ENCODE measurements at places on chromosomes 16 and 17.

- DNase-seq = no peak
These were observed 10.7 kb downstream of the PROCA1 start for GRCh38 chr17:28700830-28701492.

GRCh38 chr16:58265480-58266052, 29.3 kb downstream of the PRSS54 start:
- no peak for DNase-seq

- peak; percentile 96 for DNase-seq
These were observed at the start of gene FZD2 for GRCh38 chr17:44556832-44557606. Gene FZD2 (plus strand): TSS chr17:44557484. CDS start chr17:44557689, 205 bp downstream.

DNA sequence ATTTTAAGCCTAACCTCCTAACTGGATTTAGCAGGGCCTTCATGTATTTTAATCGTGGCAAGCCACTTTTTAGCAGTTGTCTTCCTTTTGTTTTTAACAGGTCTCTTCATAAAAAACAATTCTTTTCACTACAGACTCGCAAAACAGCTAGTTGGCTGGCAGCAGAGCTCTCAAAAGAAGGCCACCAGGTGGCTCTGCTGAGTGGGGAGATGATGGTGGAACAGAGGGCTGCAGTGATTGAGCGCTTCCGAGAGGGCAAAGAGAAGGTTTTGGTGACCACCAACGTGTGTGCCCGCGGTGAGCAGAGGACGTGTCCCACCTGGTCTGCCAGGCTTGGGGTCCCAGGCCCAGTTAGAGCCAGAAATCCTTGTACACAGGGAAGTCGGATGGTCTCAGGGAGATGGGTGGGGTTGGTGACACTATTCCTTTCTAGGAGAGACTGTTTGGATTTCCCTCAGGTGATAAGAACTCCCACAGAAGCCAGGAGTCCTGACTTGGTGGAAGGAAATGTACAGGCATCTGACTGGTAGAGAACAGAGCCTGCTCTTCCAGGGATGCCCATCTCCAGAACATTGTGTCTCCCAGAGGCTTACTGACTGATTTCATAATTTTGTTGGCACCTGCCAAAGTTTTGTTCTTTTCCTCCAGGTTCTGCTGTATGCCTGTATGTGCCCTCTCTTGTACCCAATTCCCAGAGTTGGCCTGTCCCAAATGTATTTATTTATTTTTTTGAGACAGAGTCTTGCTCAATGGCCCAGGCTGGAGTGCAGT, 14.9 kb upstream of the DDX19A start:
- no peak for DNase-seq

DNA sequence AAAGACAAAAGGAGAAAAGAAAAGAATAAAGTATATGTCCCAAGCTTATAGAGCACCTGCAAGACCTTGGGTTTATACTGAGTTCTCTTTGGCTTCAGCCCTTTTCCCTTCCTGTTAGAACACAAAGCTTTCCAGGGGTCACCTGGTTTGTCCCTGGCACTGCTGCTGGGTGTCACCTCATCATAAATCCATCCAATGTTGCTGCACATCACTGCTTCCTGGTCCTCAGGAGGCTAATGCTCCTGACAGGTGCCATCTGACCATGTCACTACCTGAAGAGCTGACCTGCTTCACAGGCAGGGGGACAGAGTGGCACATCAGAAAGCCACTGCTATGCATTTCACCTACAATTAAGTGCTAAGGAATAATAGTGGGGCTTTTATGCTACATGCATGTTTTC, 164.6 kb upstream of the ELAC2 start:
- no peak for DNase-seq

DNA sequence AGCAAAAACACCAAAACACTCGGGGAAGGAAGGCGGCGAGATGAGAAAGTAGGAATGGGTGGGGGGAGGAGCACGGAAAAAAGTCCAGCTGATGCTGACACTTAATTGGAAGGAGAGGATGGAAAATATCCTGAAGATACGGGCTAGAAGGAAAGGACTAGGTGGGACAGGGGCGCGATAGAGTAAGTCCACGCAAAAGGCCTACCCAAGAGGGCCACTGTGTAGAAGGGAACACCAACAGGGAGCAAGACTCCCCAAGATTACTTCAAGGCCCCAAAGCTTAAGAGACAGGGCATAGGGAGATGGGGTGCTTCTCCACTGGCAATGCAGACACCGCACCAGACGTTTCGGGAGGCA, 736 bp downstream of the APPBP2 start:
- peak; percentile 52 for DNase-seq

- DNase-seq = no peak
These were observed 13.6 kb downstream of the ZC3H7A start for GRCh38 chr16:11783319-11784037.

- DNase-seq = no peak
These were observed 9.8 kb upstream of the JUP start for GRCh38 chr17:41796121-41796895.

GRCh38 chr16:20410121-20410723, 888 bp downstream of the ACSM5 start:
- DNase-seq = no peak

DNA sequence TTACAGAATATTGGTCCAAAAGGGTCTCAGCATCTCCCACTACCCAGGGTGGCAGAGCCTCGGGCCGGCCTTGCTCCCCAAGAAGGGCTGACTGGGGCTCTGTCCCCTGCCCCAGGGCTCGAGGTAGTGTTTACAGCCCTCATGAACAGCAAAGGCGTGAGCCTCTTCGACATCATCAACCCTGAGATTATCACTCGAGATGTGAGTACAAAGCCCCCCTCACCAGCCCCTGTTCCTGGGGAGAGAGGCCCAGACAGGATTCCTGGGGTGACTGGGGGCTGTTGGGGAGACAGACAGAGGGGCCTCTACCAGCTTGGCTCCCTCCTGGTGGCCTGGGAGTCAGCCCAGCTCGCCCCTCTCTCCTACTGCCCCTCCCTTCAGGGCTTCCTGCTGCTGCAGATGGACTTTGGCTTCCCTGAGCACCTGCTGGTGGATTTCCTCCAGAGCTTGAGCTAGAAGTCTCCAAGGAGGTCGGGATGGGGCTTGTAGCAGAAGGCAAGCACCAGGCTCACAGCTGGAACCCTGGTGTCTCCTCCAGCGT, 6.1 kb upstream of the NLRC5 start:
- DNase-seq = no peak

GRCh38 chr16:5019775-5020174, 14.0 kb downstream of the NAGPA start:
- DNase-seq = no peak

DNA sequence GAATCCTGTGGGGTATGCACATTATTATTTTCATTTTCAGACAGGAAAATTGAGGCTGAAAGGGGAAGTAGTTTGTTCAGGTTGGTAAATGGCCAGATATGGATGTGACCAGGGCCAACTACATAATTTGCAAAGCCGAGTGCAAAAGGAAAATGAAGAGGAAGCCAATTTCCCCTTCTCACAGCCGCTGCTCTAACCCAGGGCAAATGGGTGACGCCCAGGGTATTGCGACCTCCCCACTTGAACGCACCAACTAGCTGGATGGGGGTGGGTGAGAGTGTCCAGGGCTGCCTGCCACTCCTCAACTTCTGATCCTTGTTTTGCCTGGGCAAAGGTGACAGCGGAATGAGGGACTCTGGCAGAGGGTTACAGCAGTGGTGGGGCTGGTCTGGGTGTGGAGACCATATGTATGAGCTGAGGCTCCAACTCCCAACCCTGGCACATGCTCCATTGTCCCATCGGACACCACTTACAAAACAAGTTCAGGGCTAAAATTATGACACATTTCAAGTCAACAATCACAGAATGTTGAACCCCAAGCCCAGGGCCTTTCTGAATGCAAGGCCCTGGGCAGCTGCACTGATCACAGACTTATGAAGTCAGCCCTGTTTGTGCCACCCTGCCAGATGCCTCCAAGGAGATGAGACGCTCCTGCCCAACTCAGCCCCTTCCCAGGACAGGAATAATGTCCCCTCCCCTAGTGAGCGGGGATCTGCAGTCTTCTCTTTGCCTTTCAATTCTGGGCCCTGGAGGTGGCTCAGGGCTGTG, 1.7 kb downstream of the ANKRD40CL start:
- DNase-seq = no peak

GRCh38 chr17:4584101-4584916, at the start of gene SMTNL2:
Gene SMTNL2 (plus strand): TSS chr17:4584529. CDS start chr17:4584606, 77 bp downstream.
- DNase-seq = peak; percentile 63

GRCh38 chr17:28001149-28001548, 41.3 kb upstream of the NLK start:
- no peak for DNase-seq

DNA sequence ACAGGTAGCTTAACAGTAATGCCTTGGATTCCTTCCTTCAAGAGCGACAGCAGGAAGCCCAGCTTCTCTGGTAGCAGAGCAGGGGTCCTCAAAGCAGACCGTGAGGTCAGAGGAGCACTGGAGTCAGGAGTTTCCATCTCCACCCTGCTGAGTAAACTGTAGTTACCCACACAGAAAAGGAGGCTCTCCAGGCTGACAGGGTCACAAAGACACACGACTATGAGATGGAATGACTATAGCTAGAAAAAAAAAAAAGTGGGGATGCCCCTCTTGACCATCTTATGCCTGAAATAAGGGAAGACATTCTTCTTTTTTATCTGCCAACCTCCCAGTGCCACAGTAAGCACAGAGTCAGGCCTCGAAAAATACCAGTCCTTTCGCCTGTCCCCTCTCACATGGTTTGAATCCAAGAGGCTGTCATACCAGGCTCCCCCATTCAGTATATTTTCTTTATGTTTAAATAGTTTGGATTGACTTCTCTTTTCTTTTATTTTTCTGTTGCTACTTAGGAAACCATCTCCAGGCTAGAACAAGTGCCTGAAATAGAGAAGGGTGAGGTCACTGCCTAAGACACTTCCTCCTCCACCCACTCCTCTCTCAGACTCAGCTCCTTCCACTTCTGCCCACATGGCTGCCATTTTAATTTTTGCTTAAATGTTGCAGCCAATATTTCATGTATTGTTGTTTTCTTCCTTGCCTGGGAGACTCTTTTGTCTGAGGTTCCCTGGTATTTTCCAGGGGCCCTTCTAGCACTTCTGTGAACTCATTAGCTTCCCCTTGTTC, 707.4 kb downstream of the MAF start:
- DNase-seq = no peak

DNA sequence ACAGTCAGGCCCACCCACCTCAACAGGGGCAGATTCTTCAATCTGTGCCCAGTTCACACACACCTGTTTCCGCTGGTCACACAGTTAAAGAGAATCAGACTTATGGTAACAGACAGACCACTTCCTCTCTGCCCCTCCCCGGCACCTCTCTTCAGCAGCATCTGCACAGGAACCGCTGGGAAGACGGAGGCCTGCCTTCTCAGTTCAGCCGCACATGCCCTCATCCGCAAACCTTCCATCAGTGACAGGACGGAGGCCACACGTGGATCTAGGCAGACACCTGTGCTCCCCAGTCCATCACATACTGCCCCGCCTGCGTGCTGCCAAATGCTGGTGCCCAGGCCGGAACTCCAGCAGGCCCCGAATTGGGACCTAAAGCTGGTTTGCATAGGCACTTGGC, 10.3 kb downstream of the PHB1 start:
- no peak for DNase-seq

DNA sequence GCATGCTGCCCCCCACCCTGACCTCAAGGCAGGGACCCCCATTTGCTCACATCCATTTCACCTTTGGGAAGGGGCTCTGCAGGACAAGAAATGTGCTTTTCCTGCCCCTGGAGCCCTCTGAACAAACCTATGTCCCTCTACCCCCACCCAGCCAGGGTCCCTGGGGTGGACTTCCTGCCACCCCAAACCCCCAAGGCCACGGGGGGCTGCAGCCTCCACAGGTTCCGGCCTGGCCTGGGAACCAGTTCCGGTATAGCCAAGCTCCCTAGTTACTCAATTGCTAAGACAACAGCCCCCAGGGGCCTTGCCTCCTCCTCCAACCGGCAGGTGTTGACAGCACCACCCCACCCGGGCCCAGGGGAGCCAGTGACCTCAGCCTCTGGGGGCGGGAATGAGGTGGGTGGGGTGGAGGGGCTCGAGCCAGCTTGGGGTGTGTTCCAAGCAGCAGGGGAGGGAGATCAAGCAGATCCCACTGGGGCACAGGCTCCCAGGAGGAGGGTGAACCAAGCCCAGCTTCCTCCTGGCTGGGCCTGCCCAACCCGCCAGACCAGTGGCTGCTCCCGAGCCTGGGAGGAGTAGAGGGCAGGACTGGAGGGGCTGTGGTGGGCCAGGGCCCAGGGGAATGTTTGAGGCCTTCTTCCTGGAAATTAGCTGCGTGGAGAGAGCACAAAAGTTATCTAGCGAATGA, 6.6 kb downstream of the PNMT start:
- DNase-seq = no peak

DNA sequence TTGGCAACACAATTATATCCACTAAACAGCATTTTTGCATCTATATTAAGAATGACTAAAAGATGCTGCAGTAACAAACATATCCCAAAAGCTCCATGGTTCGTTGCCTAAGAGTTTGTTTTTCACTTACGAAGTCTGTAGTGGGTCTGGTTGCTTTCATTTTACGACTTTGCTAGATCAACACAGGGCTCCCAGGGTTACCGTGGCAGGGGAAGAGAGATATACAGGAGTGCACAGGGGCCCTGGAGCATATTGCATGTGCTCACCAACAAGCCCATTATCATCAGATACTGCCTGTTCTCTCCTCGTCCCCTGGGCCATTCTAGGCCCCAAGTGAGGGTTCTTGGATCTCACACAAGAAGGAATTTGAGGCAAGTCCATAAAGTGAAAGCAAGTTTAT, 3.1 kb upstream of the MMP2 start:
- peak; percentile 37 for DNase-seq

- no peak for DNase-seq
These were observed 60.4 kb downstream of the MYOCD start for GRCh38 chr17:12726131-12726530.

GRCh38 chr16:576197-576822, 6.5 kb downstream of the PIGQ start:
- DNase-seq = no peak

DNA sequence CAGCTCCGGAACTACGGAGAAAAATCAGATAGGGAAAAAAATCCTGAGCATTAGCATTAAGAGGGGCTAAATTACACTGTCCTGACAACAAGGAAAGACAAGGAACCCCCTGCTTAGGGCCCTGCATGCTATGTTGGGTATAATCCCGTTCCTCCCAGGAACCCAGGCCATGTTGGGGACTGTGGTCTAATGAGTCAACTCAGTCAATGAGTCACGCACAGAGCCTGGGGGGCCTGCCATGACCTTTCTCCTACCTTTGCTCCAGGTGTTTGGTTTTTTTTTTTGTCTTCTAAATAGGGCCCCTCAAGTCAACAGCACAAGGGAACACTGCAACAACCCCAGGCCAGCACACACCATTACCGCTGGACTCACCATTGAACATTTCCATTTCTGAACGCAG, 8.9 kb upstream of the ZNF200 start:
- no peak for DNase-seq
